Nephron progenitor cell (in vitro differentiated cells): ENCODE measurements at places on chromosomes 7 and 10.

- DNase-seq, result no peak
Observed at GRCh38 chr10:23051855-23052331, 43.5 kb upstream of the MSRB2 start.

- no peak for DNase-seq
Observed at GRCh38 chr7:1446620-1447032, 12.6 kb downstream of the MICALL2 start.

DNA sequence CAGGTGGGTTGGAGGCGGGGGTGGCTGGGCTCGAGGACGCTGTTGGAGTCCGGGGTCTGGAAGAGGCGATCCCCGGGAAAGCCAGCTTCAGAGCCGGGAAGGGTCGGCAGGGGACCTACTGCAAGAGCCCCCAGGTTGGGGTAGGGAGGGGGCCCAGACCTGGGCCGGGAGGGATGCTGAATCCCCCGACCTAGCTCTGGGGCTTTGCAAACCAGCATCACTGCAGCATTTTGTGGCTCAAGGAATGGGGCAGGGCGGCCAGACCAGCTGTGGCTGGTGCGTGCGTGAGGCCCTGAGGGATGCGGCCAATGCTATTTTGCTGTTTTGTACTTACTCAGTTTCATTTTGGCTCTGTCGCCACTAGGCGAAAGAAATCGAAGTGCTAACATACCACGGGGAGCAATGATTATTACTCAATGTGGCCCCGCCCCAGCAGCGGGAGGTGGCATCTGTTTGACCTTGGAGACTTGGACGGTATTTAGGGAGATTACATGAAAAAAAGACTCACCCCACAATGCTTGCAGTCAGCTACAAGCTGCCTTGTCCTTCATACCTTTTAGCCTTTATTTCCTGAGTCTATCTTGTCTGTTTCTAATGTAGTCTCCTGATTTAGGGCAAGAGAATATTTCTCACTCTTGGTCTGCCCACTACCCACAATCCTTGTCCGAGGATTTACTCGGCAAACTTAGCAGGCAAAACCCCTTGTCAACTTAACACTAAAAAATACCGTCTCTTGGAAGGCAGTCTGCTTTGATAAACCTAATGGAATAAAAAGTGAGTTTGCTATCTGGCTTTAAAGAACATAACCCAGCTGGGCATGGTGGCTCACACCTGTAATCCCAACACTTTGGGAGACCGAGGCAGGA lies 16.2 kb downstream of the HSPB1 start:
- peak; percentile 47 for DNase-seq

- no peak for DNase-seq
Observed at GRCh38 chr7:6718124-6718523, 11.4 kb upstream of the ZNF12 start.

GRCh38 chr10:51892965-51893658 lies 193.7 kb upstream of the CSTF2T start:
- peak; percentile 5 for DNase-seq

DNA sequence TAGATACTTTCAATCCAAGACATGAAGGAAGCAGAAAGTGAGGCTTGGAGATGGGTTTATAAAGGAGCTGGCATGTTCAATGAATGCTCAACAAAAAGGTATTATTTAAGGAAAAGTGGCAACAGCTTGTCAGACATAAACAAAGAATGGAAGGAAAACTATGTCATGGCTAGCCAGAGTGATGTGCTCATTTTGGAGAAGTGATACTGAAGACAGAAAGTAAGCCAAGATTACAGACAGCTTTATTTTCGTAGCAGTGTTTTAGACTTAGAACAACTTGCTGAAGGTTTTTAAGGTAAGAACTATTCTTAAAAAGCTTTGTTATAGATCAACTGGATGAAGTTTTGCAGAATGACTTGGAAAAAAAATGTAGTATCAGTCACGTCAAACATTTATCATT lies 160.5 kb upstream of the FERD3L start:
- no peak for DNase-seq

DNA sequence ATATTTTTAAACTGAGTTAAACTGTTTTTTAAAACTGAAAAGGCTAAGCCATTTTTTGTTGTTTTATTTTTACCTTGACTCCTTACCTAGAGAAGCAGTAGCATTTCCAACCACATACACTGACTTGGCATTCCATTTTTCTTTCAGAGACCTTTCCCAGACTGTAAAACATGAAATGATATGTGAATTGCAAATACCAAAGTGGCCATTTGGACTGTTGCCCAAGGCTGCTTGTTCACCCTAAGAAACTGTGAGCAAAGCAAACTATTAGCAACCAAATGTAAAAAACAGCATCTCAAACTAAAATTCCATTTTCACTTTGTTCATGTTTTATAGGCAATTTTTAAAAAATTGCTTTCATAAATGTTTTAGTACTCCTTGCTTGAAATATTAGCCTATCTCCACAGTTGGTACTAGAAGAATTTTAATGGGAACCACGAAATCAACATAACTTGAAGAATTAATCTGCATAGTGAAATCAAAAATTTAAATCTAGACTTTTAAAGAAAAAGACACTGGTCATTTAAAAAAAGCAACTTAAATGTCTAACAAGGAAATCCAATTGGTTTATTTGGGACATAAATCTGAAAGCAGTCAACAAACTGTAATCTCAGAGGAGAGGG lies 10.8 kb downstream of the UROS start:
- no peak for DNase-seq

DNA sequence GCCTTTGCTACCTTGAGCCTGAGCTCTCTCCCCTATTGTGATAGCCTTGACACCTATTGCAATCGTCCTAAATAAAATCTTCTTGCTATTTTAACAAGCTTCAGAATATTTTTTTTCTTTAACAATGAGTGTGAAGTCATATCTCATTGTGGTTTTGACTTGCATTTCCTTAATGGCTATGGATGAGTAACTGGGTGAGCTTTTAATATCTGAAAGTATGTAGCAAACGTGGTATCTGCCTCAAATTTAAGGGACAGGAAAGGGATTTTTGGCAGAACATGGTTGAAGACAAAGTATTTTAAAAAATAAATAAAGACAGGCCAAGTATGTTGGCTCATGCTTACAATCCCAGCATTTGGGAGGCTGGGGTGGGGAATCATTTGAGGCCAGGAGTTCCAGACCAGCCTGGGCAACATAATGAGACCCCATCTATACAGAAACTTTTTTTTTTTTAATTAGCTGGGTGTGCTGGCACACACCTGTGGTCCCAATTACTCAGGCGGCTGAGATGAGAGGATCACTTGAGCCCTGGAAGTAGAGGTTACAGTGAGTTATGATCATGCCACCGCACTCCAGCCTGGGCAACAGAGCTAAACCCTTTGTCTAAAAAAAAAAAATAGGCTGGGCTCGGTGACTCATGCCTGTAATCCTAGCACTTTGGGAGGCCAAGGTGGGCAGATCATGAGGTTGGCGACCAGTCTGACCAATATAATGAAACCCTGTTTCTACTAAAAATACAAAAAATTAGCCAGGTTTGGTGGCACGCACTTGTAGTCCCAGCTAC lies 319.3 kb upstream of the NRP1 start:
- no peak for DNase-seq

GRCh38 chr7:90701771-90702170 lies 105.7 kb downstream of the CDK14 start:
- peak; percentile 14 for DNase-seq

GRCh38 chr10:78627254-78627795 lies 441.4 kb upstream of the ZMIZ1 start:
- DNase-seq, result no peak

DNA sequence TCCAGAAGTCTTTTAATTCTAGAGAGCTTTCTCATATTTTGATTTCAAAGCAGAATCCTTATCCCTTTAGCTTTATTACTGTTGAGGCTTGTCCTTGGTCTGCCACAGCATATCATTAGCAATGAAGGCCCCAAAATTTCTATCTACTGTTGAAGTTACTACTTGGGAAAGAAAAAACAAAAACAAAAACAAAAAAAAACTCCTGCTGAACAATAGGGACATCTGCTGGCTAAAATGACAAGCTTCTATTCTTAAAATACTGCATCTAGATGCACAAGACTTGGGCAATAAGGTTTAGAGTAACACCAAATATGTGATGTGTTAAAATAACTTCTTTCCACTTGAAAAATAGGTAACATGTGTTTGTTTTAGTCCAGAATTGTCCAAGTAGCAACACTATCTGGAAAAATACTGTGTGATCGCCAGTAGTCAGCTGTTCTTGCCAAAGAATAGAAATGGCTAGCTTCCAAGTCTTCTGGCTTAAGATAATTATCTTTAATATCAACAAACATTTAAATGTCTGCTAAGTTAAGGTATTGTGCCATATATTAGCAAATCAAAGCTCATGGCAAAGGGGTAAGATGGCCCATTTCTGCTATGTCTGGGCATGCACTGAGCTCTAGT lies 3.8 kb upstream of the DMTF1 start:
- no peak for DNase-seq

GRCh38 chr10:124150807-124151417 lies 57.5 kb upstream of the CHST15 start:
- DNase-seq, result no peak

GRCh38 chr10:63646491-63646890 lies 125.3 kb downstream of the REEP3 start:
- no peak for DNase-seq

- DNase-seq, result peak; percentile 50
Observed at GRCh38 chr10:48523212-48523819, 81.6 kb downstream of the ARHGAP22 start.

DNA sequence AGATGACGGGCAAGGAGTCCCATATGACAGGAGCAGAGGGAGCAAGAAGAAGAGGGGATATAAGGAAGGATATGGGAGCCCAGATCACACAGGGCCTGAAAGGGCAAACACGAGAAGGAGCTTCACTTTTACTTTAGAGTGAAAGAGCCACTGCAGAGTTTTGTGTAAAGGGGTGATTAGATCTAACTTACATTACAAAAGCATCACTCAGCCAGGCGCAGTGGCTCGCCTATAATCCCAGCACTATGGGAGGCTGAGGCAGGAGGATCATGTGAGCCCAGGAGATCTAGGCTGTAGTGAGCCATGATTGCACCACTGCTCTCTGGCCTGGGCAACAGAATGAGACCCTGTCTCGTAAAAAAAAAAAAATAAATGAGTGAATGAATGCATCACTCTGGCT lies 91.1 kb downstream of the MPP7 start:
- DNase-seq, result no peak

- no peak for DNase-seq
Observed at GRCh38 chr7:159083001-159083697, 61.5 kb downstream of the VIPR2 start.

GRCh38 chr10:121064491-121064890 lies 213.3 kb downstream of the WDR11 start:
- no peak for DNase-seq

DNA sequence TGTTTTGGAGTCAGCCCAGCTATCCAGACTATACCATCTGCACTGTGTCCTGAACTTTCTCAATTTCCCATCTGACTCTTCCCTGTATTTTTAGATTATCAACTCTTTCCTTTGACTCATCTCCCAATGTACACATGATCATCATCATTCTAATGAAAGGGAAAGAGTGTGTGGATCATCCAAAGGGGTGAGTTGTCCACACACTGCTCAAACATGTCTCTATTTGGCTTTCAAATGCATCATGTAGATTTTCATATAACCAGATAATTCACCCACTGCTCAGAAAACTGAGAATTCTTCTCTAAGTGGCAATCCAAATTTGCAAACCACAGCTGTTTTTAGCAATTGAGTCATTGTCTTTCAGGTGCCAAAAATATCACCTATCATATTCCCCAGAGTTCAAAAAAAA lies 190.2 kb upstream of the HPS1 start:
- DNase-seq, result no peak

DNA sequence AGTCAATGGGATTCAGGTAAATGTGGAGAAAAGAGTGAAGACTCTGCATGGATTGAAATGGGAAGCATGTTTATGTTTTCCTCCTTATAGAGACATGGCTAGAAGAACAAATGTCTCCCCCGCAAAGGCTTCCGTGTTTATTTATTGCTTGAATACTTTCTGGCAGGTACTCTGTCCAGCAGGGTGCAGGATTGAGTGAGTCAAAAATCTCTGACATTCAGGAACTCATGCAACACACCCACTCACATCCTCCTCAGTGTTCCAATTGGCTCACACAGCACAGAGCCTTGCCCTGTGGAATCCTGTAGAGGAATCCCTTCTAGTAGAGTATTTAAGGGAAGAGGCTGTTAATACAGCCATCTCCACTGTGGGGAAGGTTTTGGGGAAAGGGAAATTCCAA lies 290.3 kb upstream of the VWC2 start:
- DNase-seq, result no peak

GRCh38 chr7:128591705-128592104 lies 80.4 kb upstream of the GARIN1A start:
- DNase-seq, result no peak

DNA sequence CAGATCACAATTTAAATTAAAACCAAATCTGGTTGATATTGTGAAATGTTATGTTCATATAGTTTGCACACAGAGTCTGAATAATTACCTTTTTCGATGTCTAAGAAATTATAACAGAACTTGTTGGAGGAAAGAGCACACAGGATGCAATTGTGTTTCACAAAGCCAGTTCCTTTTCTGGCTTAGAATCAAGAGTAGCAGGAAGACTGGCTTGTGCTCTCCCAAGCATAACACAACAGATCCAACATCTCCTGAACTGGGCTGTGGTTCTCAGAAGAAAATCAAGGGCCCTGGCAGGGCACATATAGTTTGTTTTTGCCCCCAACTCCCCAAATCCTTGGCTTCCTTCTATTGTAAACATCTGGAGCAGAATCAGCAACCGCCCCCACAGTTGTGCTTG lies 62.7 kb downstream of the LRRC4 start:
- DNase-seq, result no peak

DNA sequence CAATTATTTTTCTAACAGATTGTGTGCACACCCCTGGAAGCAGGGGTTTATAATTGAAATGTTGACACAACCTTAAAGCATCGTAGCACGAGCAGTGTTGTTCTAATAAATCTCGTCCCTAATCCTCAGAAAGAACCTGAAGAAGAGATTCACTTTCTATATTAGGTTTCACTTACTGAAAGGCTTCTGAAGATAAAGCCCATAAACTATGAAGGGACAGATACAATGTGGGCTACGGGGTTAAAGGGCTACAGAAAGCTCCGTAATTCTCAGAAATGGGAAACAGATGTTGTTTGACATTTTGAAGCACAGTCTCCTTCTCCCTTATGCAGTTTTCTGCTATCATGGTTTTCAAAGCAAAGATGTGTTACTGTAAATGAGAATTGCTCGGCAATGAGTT lies 479.6 kb downstream of the GATA3 start:
- peak; percentile 21 for DNase-seq

DNA sequence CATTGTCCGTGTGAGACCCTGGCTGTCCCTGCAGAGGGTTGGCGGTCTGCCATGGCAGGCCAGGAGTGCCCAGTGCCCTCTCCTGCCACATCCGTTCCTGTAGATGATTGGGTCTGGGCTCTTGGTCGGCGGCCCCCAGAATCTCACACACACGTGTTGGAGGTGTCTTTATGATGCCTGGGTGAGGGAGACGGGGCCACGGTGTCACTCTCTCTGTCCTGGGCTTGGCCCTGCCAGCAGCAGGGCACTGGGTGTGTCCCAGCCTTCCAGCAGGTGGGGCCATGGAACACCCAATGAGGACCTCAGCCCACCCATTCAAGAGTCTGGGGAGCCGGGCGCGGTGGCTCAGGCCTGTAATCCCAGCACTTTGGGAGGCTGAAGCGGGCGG lies 30.2 kb downstream of the UNC5B start:
- no peak for DNase-seq

- DNase-seq, result no peak
Observed at GRCh38 chr7:27579565-27579964, 83.1 kb downstream of the HIBADH start.

GRCh38 chr7:29345590-29345989 lies 151.0 kb downstream of the CHN2 start:
- peak; percentile 22 for DNase-seq

GRCh38 chr10:69496352-69497230 lies 45.3 kb downstream of the TSPAN15 start:
- no peak for DNase-seq

GRCh38 chr7:1777122-1777521 lies 107.0 kb downstream of the ELFN1 start:
- DNase-seq, result no peak
